ENCODE measurements at places on chromosomes 6 and 20.

DNA sequence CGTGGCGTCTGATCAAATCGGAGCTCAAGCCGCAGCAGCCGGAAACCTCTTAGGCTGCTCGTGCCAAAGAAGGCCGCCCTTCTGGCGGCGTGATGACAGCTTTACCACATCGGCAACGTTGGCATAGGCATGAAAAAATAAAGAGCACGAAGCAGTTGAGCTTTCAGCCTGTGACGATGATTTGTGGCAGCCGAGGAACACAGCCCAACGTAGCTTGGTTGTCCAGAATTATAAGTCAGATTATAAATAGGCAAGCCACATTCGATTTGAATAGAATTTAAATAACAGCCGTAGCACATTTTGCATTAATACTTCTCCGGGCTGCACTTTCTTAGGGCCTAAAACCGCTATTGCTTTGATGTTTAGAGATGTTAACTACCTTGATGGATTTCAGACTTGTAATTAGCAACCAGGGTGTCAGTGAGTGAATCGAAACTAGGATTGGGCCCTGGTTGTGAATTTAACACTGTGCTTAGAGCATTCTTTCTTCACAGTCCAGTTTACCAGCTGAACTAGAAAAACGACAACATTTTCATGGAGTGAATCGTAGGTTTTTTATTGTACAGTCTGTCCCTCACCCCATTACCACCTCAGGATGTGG is 864 bp upstream of the BCLAF1 start:
- peak; percentile 64 for DNase-seq

GRCh38 chr6:912871-913835 is 220.2 kb upstream of the EXOC2 start:
- no peak for DNase-seq

GRCh38 chr6:28597217-28597835 is 71.6 kb downstream of the GPX5 start:
- DNase-seq: no peak

DNA sequence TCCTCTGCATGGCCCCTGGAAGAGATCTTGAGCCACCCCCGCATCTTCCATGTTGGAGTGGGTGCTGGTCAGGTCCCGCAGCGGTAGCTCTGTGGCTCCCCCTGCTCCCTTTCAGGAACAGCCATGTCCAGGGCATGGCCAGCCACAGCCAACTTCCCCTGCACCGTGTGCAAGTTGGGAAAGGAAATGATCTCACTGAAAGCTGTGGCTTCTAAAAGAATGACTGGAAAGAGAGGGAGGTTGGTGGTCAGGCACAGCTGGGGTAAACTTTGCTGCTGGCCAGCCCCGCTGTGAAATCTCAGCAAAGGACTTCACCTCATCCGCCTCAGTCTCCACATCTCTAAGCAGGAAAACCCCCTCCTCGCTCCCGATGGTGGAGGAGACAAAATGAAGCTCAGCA is 153.6 kb upstream of the CST7 start:
- no peak for DNase-seq

GRCh38 chr6:142255785-142256184 is 46.0 kb upstream of the ADGRG6 start:
- no peak for DNase-seq

DNA sequence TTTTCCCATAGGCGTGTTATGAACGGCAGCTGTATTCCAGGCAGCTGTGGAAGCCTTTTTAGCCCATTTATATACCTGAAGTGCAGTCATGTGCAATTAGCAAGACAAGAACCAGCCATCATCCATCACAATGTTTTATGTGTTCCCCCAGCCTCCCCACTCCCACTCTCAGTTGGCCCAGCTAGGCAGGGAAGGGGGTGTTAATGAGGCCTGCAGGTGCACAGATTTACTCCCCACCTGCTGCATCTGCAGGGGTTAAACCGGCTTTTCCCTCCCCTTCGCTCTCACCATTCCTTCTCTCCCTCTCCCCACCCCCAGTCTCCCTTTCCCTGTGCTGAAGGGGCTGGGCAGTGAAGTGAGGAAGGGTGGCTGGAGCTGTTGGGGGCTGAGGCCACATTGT is 149.8 kb upstream of the AKAP12 start:
- no peak for DNase-seq

DNA sequence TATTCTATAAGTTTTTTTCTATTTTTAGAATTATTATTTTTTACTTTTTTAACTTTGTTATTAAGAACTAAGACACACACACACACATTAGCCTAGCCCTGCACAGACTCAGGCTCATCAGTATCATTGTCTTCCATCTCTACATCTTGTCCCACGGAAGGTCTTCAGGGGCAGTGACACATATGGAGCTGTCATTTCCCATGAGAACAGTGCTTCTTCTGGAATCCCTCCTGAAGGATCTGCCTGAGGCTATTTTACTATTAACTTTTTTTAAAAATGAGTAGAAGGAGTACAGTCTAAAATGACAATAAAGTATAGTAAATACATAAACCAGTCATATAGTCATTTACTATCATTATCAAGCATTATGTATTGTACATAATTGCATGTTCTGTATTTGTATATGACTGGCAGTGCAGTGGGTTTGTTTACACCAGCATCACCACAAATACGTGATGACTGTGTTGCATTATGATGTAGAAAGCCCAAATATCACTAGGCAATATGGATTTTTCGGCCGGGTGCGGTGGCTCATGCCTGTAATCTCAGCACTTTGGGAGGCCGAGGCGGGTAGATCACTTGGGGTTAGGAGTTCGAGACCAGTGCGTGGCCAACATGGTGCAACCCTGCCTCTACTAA is 57.9 kb downstream of the HIVEP1 start:
- no peak for DNase-seq

DNA sequence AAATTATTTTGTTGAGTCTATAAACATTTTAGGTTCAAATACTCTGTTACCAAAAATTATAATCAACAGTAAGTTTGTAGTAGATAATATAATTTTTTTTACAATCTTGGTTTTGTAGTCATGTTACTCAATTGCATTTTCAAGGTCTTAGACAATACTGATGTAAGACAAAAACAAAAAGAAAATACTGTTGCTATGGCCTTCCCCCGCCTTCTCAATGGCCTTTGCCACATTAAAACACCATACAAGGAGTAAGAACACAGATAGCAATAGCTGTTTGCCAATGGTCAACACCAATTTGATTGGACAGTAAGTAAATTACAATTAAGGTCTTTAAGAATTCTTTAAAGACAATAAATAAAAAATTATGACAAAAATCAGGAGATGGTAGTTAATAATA is 450.2 kb downstream of the CDC5L start:
- no peak for DNase-seq

GRCh38 chr6:163570579-163571231 is 156.2 kb downstream of the QKI start:
- no peak for DNase-seq

DNA sequence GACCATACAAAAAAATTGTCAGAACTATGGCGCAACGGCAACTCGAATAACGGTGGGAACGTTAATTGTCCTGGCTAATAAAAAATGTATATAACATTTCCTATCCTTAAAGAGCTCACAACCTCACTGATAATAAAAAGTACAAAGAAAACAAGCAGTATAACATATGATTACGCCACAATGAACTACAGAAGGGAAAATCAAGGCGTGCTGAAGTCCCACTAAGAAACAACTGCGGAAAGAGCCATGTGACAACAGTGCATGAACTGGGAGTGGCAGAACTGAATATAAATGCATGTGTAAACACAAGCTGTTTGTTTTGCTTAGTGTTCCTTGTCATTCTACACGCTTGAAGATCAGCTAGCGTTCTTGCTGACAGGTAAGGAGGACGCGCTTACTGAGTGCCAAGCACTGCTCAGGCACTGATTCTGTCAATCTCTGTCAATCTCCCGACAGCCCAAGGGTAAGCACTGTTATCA is 466 bp upstream of the PSMB1 start:
- no peak for DNase-seq

DNA sequence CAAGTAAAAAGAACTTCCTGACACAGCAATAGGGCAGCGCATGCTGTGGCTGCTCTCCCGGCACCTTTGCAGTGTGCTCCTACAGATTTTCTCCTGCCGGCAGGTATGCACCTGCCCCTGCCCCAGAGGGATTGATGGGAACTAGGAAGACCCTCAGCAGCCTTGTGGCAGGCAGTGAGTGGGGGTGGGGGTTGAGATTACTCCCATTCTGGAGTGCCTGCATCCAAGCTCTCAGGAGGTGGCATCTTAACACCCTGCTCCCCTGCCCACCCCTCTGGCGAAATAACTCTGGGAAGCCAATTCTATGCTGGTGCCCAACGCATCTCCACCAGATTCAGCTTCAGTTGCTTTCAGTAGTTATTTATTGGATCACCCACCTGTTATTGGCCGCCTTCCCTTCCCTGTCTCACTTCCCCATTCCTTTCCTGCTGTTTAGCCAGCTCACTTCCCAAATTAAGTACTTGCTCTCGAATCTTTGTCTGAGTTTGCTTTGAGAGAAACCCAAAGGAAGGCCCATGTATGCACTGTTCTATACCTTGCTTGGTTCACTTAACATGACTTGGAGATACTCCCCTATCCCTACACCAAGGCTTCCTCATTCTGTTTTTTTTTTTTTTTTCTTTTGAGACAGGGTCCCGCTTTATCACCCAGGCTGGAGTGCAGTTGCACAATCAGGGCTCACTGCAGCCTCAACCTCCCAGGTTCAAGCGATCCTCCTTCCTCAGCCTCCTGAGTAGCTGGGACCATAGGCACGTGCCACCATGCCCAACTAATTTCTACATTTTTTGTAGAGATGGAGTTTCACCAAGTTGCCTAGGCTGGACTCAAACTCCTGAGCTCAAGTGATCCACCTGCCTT is 29.3 kb upstream of the SLC23A2 start:
- no peak for DNase-seq

GRCh38 chr20:57013217-57013616 is 253.2 kb downstream of the BMP7 start:
- no peak for DNase-seq

- no peak for DNase-seq
Measured at GRCh38 chr6:135853227-135853626, 1.7 kb downstream of the PDE7B start.

DNA sequence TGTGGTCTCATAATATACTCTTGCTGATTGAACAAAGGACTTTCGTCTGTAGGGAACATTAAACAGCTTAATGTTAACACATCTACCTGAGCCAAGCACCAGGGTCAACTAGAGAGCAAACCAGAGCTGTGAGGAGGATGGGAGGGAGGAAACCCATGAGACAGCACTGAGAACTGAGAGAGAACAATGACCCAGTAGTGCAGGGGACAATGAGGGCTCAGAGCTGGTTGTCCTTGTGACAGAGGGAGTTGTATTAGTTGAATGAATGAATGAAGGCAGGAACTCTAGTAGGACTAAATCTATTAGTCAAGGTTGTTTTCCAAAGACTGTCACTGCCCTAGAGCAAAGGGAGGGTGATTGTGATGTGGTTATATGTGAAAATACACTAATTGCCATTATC is 28.2 kb upstream of the GSTA4 start:
- no peak for DNase-seq

GRCh38 chr20:18360635-18361034 is 72.3 kb downstream of the ZNF133 start:
- no peak for DNase-seq

- no peak for DNase-seq
Measured at GRCh38 chr6:166179704-166180103, 12.1 kb upstream of the TBXT start.

DNA sequence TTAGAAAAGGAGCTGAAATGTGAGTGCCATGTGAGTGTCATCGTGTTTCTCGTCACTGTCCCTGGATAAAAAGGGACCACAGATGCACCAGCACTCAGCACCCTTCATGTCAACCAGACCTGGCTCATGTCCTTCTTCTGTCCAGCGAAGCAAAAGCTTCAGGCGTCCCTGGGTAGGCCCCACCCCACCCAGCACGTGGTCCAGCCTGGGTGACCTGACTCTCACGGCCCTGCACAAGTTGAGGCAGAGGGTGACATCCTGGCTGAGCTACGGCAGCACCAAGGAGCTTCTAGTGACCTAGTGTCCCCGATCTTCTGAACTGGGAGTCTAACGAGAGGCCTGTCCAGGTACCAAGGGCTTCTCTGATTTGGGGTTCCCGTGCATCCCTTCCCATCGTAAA is 37.8 kb downstream of the PSMG4 start:
- no peak for DNase-seq

GRCh38 chr6:31968791-31969711 is 2.9 kb downstream of the DXO start:
- DNase-seq: no peak

GRCh38 chr20:46572153-46572552 is 21.7 kb upstream of the OCSTAMP start:
- DNase-seq: no peak

- DNase-seq: no peak
Measured at GRCh38 chr6:148041546-148041945, 301.1 kb upstream of the SASH1 start.

DNA sequence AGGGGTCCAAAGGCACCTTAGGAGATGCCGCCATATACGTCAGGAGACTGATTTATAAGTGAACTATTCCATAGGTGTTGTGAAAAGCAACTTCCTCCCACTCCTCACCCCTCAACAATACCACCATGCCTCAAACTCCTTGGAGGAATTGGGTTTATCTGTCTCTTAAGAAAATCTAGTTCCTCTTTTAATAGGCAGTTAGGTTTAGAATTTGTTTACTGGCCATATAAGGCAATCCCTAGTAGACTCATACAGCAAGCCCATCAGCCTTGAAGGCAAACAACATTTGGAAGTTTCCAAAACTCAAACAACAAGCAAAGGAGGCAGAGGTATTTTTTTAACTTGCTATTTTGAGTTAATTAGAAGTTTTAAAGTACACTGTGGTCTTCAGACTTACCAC is 66.1 kb downstream of the PRND start:
- DNase-seq: no peak

- no peak for DNase-seq
Measured at GRCh38 chr6:4853782-4854511, 77.7 kb downstream of the CDYL start.

- DNase-seq: no peak
Measured at GRCh38 chr20:47574616-47575364, 73.1 kb downstream of the NCOA3 start.

DNA sequence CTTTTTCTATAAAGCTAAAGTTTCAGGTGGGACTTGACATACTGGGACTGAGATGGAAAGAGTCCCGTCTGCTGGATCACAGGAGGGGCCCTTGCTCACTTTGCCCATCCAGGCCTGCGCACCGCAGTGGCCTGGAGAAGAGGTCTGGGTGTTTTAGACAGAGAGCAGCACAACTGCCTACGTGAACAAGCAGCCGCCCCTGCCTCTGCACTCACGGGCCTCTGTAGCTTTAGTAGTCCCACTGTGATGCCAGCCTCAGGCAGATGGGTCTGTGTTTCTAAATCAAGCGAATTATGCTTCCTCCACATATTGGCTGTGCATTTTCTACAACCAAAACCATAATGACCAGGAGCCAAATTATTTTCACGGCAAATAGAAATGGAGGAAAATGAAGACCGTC is 184.8 kb upstream of the FOXQ1 start:
- no peak for DNase-seq

GRCh38 chr6:66328200-66328599 is 621.2 kb upstream of the EYS start:
- DNase-seq: no peak

Measured in stimulated activated CD8-positive, alpha-beta memory T cell treated with anti-CD3 and anti-CD28 coated beads, Interleukin-12 subunit alpha, Interleukin-12 subunit beta, amount 100 ng/mL, for 4 hours (primary cell).